ENCODE measurements at places on chromosomes 1 and 21.

DNA sequence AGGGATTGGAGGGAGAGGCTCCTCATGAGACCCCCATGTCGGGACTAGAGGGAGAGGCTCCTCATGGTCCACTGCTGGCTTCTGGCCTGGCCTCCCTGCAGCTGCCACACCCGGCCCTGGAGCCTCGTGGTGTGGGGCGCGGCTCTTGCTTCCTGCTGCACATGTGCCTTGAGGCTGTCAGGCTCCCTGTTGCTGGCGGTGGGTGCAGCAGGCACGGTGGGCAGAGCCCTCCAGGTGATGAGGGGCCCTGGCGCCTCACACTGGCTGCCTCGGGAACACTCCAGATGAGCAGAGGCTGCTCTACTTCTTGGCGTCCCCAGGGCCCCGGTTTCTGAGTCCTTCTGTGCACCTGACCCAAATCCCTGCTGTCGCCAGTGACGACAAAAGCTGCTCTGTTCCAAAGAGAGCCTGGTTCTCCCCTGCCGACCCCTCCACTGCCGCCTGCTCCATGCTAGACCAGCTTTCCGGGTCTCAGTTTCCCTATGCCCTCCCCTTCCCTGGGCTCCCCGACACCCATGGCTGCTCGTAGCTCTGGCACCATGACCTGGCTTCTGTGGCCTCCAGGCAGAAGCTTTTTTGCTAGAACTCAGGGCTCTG lies 9.7 kb upstream of the ATAD3B start:
- DNase-seq = no peak

GRCh38 chr1:232635778-232636356 lies 5.9 kb upstream of the SIPA1L2 start:
- DNase-seq = peak; percentile 46

DNA sequence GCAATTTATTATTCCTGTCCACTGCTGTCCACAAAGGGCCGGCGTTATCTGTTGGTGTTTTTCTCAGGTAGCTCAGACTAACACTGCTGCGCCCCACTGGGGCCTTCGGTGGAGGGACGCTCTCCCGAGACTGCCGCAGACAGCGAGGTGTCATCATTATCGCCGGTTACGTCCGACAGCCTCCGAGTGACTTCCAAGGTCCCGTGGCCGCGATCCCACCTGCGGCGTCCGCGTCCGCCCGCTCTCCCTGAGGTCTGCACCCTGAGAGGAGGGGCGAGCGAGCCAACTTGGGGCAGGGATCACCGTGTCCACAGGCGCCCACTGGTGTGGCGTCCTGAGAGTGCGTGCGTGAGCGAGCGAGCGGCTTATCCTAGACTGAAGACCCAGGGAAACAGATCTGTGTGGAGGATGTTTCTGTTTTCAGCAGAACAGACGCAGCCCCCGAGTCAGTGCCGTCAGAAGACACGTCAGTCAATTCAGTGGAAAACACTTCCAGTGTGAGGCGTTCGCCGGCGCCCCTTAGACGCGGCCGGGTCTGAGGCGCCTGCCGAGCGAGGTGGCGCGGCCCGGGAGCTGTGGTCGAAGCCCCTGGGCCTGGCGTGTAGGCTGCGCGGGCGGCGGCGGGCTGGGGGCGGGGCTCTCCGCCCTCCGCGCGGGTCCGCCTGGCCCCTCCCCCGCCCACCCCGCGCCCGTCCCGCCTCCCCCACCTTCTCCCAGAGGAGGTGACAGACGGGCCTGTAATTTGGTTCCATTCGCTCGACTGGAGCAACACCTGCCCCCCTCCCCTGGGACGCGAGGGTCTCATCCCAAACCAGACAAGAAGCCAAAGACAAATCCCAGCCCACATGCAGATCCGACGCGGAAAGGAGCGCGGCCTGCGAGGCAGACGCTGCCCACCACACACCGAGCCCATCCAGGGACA lies 12.6 kb downstream of the NHLH2 start:
- DNase-seq = no peak

GRCh38 chr1:87918398-87918797 lies 589.7 kb downstream of the LMO4 start:
- DNase-seq = no peak

GRCh38 chr1:114344656-114345055 lies 166.3 kb downstream of the TRIM33 start:
- no peak for DNase-seq

GRCh38 chr1:190597294-190597693 lies 119.6 kb upstream of the BRINP3 start:
- no peak for DNase-seq

DNA sequence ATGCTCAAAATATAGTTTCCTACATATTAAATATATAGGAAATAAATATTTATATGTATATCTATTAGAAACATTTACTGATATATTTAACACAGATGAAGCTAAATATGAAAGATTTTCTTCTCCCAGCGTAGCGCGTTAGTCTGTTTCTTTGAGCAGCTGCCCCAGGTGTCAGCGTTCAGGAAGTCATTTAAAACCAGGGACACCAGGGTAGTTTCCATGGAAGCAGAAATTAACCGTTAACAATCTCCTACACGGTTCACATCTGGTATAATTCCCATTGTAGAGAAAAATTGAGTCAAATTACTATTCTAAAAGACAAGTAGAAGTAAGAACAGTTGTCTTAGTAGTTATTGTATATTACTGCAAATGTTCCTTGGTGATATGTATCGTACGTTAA lies 1443.7 kb downstream of the MRPL39 start:
- no peak for DNase-seq

GRCh38 chr1:204302769-204303168 lies 57.0 kb downstream of the PLEKHA6 start:
- no peak for DNase-seq
